ENCODE measurements at places on chromosomes 2 and 18. TPM values are rescaled to one million over a fixed set of nuclear protein-coding genes. Genes with fewer than 3 reads are reported as not detected.

The PSMA8 gene
- not detected for total RNA-seq

The TRAF3IP1 gene
- total RNA-seq = 13.3 TPM

The C2orf15 gene
- total RNA-seq = 3.5 TPM

The MOCOS gene
- 3.3 TPM for total RNA-seq

The LOXL3 gene
- total RNA-seq = 2.2 TPM

The DSG3 gene
- 1.0 TPM for total RNA-seq

The FAP gene
- 0.20 TPM for total RNA-seq

The POTEC gene
- not detected for total RNA-seq

The LYG2 gene
- total RNA-seq = not detected

The MPP4 gene
- total RNA-seq = not detected

The LRP2 gene
- total RNA-seq = not detected

The SLC5A7 gene
- total RNA-seq = 0.12 TPM

The UGT1A3 gene
- 4.7 TPM for total RNA-seq

- no peak for DNase-seq
Measured at GRCh38 chr2:9441556-9441955, 18.1 kb downstream of the CPSF3 start.

- DNase-seq = no peak
Measured at GRCh38 chr2:32743480-32744236, 115.8 kb downstream of the TTC27 start.

GRCh38 chr2:96872591-96873349, 2.9 kb upstream of the SEMA4C start:
- no peak for DNase-seq

GRCh38 chr2:234674781-234675201, 177.9 kb upstream of the ARL4C start:
- no peak for DNase-seq

DNA sequence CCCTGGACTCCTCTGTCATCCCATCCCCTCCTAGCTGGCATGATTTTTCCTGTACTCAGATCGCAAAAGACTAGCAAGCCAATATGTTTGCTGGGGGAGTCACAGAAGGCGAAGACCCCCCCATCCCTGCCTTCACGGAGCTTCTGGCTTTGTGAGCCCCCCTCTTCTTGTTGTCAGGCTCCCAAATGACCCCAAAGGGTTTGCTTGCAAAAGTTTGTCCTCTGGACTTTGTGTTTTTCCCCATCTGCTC, 169.9 kb downstream of the SMAD7 start:
- no peak for DNase-seq

DNA sequence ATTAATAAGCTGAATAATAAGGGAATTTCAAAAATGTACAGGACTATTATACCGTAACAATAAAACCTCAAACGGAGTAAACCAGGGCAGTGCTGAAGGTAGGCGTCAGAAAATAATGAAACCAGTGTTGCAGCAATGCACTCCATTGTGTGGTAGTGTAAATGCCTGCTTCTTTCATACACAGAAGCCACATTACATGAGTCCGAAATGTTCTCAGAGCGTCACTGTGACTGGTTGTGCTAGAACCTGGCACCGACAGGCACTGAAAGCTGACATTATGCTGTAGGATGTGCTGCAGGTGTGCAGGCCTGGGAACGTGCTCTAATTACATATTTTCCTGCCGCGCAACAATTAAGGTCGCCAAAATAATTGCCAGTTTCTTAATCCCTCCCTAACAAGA, 53.3 kb downstream of the ZEB2 start:
- DNase-seq = no peak

DNA sequence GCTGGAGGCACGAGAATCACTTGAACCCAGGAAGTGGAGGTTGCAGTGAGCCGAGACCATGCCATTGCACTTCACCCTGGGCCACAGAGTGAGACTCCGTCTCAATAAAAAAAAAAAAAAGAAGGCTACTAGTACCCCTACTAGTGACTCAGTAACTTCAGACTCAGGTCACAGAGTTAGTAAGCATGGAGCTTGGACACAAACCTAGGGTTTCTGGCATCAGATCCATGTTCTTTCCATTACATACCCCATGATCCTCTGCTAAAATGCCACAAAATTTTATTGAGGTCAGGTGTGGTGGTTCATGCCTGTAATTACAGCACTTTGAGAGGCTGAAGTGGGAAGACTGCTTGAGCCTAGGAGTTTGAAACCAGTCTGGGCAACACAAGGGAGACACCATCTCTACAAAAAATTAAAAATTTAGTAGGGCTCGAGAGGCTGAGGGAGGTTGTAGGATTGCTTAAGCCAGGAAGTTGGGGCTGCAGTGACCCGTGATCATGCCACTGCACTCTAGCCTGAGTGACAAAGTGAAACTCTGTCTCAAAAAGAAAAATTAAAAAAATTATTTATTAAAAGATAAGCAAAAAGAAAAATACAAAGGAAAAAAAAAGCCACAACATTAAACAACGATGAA, 45.1 kb downstream of the DHX57 start:
- DNase-seq = no peak

- DNase-seq = no peak
Measured at GRCh38 chr2:71669628-71670429, 216.5 kb downstream of the DYSF start.

DNA sequence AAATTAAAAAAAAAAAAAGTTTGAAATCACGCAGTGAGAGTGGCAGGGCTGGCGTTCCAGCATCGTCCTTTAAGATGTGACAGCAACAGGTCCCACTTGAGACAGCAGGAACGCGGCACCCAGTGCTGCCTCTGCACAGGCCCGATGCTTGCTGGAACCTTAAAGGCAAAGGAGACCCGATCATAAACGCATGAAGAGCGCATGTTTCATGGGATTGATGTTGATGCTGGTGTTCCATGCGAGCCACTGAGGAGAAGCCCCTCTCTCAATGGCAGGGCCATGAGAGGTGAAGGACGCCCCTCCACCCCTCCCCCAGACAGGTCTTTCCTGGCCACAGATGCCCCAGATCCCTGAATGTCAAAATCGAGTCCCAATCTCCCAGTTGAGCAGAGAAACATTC, 17.9 kb upstream of the ALPI start:
- no peak for DNase-seq

GRCh38 chr2:230762317-230762896, 49.8 kb downstream of the CAB39 start:
- DNase-seq = no peak

DNA sequence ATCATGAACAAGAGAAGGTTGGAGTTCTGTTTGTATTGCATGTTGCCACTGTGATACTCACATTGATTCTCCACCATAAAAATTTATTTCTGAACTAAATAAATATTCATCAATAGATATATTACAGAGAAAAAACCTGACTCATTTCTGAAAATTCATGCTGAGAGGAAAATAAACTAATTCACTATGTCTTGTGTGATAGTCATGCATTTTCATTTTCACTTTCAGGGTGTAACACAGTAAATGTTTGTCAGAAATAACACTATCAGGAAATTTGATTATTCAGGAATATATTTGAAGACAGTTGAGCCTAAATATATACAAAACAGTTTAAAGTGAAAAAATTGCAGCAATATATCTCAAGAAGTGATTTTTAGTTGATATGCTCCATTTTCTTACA, 335.2 kb downstream of the KCNJ3 start:
- DNase-seq = no peak

DNA sequence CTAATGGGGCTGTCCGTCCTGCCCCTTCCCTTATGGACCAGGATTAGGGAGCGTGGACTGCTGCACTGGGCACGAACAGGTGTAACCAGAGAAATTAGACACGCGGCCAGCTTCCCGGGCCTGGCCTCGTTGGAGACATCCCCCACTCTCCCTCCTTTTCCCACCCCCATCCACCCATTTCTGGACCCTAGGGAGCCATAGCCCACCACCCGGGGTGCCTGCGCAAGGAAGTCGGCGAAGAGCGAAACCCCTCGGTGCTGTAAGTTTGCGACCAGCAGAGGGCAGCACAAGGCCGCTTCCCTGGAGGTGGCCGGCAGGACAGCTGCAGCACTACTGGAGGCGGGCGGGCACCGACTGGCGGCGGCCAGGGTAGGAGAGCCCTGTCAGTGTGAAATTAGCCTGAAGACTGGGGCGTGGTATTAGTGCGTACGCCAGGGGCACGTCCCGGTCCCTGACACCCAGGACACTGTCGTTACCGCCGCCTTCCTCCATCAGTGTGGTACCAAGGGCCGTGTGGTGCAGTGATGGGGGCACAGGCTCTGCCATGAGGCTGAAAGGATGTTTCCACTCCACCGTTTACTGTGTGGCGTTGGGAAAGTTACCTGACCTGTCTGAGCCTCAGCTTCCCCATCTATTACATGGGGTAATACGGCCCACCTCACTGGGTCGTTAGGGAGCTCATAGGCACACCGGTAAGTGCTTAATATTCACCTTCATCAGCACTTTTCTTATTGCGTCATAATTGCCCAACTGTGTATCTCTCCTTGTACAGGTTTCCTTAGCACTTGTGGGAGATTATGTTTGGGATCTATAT, 36.0 kb upstream of the CD207 start:
- DNase-seq = peak; percentile 87

DNA sequence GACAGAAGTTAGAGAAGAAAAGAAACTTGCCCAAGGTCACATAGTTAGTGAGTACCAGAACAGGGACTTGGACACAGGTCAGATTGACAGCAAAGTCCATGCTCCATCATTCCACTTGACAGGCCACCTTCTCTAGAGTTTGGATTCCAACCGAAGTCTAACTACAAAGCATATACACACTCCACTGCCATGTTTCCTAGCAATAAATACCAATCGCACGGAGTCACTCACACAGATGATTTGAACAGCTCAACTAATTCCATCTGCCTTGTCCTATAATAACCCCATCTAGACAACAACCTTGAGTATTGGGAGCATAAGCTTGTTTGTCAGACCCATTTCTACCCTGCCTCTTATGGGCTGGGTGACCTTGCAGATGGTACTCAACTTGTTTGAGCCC, 334.6 kb upstream of the MGAT5 start:
- DNase-seq = no peak

GRCh38 chr2:223548194-223548593, 54.0 kb downstream of the SCG2 start:
- DNase-seq = no peak

DNA sequence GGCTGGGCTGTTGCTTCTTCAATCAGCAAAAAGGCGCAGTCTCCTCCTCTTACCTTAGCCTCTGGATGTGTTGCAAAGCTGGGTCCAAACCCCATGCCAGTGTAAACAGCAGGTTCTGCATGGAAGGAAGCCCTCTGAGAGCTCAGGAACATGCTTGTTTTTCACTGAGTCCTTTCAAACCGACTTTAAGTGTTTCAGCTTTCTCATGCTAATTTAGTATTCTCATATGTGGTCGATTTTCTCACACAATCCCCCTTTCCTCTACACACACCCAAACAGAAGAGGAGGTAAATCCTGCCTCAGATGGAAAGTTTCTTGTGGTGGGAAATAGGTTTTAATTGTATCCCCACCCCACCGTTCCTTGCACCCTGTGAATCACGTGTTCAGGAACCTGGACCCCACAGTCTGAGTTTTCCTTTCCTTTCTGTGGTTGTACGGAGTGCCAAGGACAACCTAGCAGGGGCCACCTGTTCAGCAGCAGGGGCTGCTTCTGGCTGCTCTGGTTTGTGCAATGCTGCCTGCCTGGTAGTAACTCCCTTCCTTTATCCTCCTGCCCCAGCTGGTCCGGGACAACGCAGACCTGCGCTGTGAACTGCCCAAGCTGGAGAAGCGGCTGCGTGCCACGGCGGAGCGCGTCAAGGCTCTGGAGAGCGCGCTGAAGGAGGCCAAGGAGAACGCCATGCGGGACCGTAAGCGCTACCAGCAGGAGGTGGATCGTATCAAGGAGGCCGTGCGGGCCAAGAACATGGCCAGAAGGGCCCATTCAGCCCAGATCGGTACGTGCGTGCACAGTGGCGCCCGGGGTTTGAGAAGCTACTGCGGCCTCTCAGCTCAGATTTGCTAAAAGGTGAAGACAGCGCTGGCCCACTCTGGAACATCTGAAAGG, 28.7 kb upstream of the LYPD6B start:
- DNase-seq = no peak

- no peak for DNase-seq
Measured at GRCh38 chr2:186108470-186108869, 369.9 kb downstream of the FSIP2 start.

GRCh38 chr2:110819711-110820110, 87.3 kb downstream of the ACOXL start:
- DNase-seq = no peak

GRCh38 chr18:22318745-22319407, 98.8 kb downstream of the CTAGE1 start:
- DNase-seq = no peak

DNA sequence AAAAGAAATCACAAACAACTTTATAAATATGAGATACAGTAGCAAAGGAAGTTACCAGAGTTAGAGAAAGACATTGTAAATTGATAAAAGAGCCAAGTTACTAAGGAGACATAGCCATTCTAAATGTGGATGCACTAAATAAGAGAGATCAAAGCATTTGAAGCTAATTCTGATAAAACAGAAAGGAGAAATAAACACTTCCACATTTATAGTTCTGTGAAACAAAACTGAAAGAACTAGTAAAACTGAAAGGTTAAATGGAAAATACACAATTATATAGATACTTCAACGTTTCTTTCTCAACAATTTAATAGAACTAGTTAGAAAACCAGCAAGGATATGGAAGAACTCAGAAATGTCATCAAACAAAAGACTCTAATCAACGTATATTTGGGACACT, 309.0 kb upstream of the CDH2 start:
- DNase-seq = no peak

GRCh38 chr2:142871396-142871795, 6.1 kb upstream of the KYNU start:
- DNase-seq = no peak

DNA sequence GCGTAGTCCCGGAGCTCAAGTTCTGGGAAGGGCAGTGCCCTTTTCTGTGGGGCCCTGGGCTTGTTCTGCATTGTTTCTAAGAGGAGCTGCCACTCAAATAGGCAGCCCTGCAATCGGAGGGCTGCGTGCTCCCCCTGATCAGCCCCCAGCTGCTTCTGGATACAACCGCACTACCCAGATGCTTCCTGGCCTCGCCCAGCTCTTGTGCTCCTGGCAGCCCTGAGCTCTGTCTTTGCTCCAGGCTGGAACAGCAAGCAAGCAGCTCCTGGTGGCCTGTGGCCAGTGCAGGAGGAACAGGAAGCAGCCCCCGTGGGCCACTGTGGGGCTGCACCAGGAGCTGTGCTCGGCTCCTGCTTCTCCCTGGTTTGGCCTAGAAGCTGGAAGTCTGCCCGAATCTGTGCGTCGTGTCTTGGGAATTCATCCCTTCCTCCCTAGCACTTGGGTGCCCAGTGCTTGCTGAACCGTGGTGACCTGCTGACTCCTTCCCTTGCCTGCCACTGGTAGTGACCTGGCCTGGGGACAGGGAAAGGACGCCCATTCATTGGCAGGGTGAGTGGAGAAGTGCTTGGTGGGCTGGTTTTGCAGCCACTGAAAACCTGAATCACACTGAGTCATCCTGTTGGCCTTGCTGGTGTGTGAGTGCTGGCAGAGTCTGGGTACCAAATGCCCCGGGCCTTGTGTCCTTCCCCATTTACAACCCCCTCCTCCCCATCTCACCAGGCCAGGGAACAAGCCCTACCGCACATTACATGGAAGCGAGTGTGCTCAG, 27.3 kb upstream of the NTSR2 start:
- DNase-seq = peak; percentile 37

DNA sequence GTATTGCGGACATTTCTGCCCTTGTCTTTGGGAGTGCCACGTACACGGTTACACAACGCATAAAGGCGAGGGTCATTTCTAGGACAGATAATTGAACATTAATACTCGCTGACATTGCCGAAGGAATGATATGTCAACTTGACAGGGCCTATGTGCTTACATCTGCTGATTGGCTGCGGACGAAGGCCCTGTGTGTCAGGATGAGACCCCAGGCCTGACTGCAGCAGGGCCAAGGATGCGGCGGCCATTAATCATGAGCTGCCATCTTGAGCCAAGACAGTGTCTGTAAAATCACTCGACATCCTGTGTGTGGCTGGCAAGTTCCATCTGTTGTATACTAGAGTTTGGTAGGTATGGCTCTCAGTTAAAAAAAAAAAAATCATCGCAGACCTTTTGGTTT, 96.6 kb downstream of the MEIS1 start:
- no peak for DNase-seq
